Esophagus squamous epithelium (tissue), 5 donors: ENCODE measurements at places on chromosomes 13 and 19. TPM values are rescaled to one million over a fixed set of nuclear protein-coding genes. Genes with fewer than 3 reads are reported as not detected.

EBI3 gene
- 0.27 TPM for total RNA-seq

SNAPC2 gene
- total RNA-seq: 6.3 TPM

KLHL26 gene
- total RNA-seq: 1.6 TPM

GRCh38 chr13:21383090-21383489 lies 76.0 kb downstream of the ZDHHC20 start:
- no peak for DNase-seq

DNA sequence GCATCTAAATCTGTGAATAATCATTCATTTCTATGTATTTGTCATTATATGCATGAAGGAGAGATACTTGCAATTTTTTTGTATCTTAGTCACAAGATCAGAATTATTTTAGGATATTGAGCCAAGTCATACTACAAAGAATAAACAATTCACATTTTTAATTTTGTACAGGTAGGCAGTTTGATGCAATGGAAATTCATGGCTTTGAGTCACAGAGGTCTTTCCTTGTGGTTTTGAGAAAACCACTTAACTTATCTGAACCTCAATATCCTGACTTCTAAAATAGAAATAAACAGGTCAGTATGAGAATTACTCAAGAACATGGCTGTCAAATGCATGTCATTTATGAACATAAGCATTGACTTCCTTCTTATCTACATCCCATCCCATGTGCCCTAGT lies 221.4 kb upstream of the SLC10A2 start:
- no peak for DNase-seq

DNA sequence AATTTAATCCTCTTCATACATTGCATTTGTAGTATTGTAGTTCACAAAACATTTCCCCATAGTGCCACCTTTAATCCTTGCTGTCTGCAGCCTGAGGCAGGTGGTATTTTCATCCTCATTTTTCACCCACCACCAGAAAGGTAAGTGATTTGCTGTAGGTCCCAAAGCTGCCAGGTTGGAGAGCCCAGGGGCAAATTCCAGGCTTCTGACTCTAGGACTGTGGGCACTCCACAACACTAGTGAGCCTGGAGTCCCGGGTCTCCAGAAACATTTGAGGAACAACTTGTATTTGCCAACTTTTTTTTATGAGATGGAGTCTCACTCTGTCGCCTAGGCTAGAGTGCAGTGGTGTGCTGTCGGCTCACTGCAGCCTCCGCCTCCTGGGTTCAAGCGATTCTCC lies 6.2 kb downstream of the ILF3 start:
- DNase-seq: no peak

DNA sequence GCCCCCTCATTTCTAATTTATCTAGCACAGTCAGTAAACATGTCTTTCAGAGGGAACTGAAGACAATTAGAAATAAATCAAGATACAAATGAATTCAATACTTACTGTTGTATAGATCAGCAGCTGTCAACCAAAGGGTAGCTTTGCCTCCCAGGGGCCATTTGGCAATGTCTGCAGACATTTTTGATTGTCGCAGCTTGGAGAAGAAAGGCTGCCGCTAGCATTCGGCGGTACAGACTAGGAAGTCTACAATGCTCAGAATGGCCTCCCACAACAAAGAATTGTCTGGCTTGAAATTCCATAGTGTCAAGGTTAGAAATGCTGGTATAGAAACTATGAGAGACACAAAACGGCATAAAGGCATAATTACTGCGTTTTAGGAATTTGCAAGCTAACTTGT lies 91.6 kb downstream of the RGCC start:
- no peak for DNase-seq

DNA sequence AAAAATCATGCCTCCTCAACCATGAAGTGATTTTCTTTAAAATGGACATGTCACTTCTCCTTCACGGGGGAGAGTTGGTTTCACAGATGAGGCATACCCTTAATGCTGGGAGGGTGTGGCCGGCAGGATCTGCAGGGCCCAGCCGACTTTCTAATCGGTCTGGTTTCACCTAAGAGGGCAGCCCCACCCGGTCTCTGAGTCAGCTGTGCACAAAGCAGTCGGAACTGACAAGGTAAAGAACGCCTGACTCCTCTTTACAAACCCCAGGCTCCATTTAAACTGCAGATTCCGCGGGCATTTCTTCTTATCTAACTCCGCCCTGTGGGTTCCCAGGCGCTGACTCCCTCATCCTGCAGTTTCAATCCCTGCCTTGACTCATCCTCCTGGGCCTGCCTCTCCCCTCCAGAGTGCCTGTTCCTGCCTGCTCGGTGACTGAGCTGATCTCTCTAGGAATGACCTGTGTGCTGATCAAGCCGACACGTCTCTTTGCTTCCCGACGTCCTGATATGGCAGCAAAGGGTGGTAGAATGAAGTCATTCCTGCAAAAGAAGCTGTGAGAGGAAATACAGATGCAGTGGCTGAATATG lies 63.4 kb downstream of the EFNB2 start:
- DNase-seq: no peak

- DNase-seq: no peak
Measured at GRCh38 chr19:33133438-33134031, 1.6 kb downstream of the WDR88 start.

HSPB6 gene
- 1.7 TPM for total RNA-seq

- no peak for DNase-seq
Measured at GRCh38 chr13:99681695-99682094, 180.4 kb downstream of the TM9SF2 start.

TNNT1 gene
- 3.3 TPM for total RNA-seq

DNA sequence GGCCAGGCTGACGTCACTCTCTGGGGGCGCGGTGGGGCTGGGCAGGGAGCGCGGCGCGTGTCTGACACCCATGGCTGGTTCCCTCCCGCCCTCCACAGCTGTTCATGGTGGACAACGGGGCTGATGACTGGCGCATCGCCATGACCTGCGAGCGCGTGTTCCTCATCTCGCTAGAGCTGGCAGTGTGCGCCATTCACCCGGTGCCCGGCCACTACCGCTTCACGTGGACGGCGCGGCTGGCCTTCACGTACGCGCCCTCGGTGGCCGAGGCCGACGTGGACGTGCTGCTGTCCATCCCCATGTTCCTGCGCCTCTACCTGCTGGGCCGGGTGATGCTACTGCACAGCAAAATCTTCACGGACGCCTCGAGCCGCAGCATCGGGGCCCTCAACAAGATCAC lies 14.7 kb downstream of the KCNN1 start:
- no peak for DNase-seq

DNA sequence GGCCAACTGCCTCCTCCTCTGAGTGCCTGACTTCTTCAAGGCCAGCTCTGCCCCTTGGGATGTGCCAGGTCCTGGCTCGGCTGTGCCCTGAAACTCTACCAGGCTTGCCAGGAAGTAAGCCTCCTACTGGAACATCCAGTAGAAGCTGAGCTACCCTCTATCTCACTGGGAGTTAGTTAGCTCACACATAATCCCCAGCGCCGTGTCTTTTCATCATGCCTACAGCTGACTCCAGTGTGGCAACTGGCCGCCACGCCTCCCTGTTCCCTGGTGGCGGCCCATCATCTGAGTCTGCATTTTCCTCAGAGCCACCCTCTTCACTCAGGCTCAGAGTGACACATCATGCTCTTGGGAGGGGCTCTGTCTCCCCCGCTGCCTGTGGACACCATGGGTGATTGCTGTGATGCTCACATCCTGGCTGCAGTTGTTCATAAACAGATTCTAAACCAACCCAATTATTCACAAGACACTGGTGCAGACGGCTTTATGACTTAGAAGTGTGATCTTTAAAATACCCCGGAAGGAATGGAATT lies 131.9 kb upstream of the IRS2 start:
- DNase-seq: no peak

GRCh38 chr13:42539670-42540069 lies 34.3 kb upstream of the TNFSF11 start:
- no peak for DNase-seq

- DNase-seq: no peak
Measured at GRCh38 chr13:44197791-44198770, 175.5 kb upstream of the SERP2 start.

GRCh38 chr19:41734585-41734984 lies 20.7 kb upstream of the CEACAM6 start:
- no peak for DNase-seq

GRCh38 chr19:58559275-58560006 lies 1.0 kb upstream of the UBE2M start:
- no peak for DNase-seq

ZNF441 gene
- total RNA-seq: 1.0 TPM

DNA sequence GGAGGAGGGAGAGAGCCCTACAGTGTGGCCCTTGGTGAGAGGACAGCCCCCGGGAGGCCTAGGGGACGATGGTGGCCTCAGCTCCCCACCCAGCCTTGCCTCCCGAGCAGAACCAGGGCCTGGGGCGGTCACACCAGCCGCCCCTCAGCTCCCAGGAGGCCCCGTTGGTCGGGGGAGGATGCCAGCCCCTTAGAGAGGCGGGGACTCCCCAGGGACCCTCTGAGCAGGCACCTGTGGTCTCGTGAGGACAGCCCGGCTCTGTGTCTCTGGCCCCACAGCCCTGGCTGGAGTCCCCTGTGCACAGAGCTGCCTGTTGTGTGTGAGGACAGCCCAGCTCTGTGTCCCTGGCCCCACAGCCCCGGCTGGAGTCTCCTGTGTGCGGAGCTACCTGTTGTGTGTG lies 158.8 kb downstream of the KDM4B start:
- DNase-seq: no peak

- no peak for DNase-seq
Measured at GRCh38 chr19:48928164-48929025, 5.1 kb upstream of the DHDH start.
